ENCODE measurements at places on chromosomes 2 and 18.
A peak's percentile ranks its signal among the peaks of the same experiment; 100 is the strongest.

- DNase-seq, result no peak
Observed at GRCh38 chr2:231751042-231751815, 29.9 kb downstream of the PDE6D start.

DNA sequence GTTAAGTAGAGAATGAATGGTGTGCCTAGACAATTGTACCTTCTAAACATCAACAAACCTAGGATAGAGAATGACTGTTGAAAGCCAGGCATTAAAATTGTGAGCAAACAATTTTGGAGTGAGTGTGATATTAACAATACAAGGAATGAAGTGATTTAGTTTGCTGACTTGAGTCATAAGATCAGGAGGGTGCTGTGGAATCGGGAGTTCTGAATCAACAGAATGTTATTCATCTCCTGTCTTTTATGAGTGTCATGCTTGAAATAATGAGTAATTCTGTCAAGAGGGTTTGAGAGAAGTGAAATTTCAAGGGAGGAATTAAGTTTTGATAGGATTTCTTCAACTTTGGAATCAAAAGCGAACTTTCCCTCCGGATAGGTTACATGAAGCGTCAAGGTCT lies 214.4 kb upstream of the DSEL start:
- DNase-seq, result no peak

GRCh38 chr2:51027442-51027841 lies 4.5 kb downstream of the NRXN1 start:
- no peak for DNase-seq

- no peak for DNase-seq
Observed at GRCh38 chr2:23901966-23902846, 24.7 kb downstream of the ATAD2B start.

DNA sequence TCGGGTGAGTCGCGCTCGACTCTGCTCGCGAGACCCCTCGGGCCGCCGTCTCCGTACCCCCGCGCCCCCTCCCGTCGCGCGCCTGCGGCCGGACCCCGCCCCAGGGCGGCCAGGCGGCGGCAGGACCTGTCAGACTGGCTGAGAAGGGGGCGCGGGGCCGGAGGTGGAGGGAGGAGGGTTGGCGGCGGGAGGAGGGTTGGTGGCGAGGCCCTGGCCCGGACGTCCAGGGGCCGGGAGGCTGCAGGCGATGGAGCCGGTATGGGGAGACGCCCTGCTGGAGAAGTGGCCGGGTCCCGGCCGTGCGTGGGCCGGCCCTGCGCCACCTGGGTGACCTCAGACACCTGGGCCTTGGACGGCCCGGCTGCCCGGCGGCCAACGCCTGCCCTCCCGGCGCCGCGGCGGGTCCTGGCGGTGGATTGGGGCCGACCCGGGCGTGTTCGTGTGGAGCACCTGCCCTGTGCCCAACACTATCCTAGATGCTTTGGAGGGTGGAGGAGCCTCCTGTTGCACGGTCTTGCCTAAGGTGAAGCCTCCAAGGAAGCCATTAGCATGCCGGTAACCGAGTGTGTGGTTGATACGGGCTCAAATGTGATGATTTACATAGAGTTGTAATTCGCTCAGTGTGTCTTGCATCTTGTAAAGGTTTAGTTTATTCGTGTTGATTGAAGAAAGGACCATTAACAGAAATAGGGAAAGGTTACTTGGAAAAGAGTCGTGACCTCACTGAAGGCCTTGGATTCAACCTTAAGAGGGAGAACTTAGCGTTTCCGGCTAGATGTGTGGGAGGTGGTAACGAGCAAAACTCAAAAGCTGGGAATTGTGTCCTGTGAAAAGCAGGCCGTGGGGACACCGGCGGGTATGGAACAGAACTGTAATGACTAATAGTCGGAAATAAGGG lies 550 bp downstream of the MYL12B start:
- peak; percentile 10 for DNase-seq

DNA sequence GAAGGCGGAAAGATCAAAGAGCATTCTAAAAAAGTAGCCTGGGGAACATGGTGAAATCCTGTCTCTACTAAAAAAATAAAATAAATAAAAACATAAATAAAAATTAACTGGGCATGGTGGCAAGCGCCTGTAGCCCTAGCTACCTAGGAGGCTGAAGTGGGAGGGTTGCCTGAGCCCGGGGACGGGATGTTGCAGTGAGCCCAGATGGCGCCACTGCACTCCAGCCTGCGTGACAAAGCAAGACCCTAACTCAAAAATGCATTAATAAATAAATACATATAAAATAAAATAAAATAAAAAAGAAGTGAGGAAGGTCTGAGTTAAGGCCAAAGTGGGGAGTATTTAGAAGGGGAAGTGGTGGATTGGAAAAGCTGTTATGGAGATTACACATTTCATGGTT lies 1.3 kb upstream of the PSMD14 start:
- DNase-seq, result no peak

DNA sequence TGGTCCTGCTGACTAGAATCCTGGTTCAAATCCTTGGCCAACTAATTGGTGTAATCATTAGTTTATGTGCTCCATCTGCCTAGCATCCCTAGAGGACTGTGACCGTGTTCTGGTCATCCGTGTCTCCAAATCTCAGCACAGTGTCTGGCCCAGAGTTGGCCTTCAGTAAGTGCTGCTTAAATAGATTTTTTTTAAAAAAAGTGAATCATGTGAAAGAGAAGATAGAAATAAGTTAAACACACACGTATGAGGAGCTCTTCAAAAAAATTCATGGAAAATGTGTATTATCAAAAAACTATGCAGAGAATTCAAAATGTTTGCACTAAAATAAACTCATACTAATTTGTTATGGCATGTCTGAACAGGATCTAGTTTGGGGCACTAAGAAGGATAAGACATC lies 129.3 kb upstream of the TLK1 start:
- DNase-seq, result no peak

Data from activated T-helper 1 cell treated with anti-CD3 and anti-CD28 coated beads, Interleukin-12 subunit alpha, Interleukin-12 subunit beta, Interleukin-2, Interleukin-4 antibody, amounts not matched to agents 30 ng/mL and 10 ng/mL and 1 ng/mL, durations not matched to agents 14 hours and 24 hours and 36 hours (primary cell).